ENCODE measurements at places on chromosomes 12 and 14.

DNA sequence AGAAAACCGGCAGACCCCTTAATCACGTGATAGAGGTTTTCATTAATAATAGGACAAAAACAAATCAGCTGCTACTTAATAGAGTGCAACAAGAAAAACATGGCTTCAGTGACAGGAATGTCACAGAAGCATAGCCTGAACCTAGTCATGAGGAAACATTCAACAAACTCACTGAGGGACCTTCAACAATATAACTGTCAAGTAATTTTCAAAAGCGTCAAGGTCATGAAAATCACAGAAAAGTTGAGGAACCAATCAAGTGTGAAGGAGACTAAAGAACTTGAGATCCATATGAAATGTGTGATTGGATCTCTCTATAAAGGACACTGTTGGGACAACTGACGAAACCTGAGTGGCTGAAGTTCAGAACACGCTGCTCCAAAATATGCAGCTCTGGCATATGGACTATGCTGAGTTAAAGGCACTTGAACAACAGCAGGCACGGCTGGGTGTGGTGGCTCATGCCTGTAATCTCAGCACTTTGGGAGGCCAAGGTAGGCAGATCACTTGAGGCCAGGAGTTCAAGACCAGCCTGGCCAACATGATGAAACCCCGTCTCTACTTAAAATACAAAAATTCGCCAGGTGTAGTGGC, 16.3 kb downstream of the NDUFA12 start:
- no peak for DNase-seq

DNA sequence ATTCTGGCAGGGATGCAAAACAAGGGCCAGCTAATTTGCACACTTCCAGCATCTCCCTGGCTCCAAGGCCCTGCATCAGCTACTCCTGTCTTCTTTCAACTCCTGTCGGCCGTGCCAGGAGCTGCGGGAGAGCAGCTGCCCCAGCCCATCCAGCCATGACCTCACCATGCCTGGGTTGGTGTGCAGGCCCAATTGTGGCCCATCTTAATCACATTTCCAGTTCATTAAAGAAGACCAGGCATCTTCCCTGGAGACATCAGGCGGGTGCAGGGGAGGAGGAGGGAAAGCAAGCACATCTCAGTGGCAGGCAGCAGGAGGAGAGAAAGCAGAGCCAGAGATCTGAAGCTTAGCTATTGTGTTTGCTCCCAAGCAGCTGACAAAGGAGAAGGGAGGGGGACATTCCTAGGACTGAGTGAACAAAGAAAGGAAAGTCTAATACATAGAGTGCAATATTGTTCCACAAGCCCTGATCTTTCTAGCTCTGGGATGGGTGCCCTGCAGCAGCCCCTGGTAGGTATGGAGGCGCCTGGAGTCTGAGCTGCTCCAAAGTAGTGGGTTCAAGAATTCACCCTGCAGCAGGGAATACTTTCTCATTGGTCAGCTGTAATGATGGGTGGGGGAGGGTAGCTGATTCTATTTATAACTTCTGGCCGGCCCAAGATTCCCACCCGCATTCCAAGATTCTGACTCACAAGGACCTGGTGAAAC, 40.1 kb downstream of the VWF start:
- DNase-seq, result peak; percentile 81

DNA sequence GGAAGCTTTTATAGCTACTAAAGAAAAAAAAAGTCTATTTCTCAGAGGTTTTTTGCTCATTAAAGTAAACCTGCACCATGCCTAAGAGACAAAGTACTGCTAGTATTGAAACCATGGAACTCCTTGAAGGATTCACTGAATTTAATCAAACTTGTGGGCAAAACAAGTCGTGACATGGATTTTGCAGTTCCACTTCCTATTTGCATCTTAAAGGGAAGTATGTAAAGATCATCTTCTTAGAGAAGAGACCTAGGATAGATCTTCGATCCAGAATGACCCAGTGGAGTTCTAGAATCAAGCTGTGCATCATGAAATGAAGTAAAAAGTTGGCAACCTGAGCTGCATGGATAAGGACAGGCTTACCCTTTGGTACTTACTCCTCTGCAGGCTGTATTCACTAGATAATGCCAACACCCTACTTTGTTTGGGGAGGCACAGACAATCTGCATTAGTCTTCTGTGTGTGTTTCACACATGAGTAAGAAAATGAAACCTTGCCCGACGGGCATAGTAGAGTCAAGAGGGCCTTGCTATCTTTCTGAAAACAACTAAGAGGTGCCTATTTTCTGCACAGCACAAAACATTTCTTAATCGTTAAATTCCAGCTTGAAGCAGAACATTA, 1.9 kb downstream of the GNG2 start:
- DNase-seq, result no peak

- no peak for DNase-seq
Measured at GRCh38 chr12:29208936-29209701, 60.0 kb downstream of the FAR2 start.

Measured in NCI-H446 (cell line).